ENCODE measurements at places on chromosomes 5 and 9.

DNA sequence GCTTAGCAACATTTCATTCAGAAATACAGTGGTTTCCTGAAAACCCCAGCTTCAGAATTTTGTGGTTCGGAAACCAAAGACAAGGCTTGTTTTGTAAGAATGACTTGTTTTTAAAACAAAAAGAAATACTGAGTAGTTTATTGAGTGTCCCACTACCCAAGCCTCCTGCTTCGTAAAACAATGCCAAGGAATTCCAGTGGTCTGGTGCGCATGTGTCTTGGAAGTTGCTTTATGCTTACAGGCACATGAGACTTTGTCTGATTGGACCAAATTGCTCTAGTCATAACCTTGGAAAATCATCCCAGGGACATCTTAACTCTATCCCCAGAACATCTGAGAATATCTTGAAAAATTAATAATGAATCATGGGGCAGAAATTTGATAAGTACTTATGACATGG is 77.1 kb upstream of the FST start:
- no peak for DNase-seq

DNA sequence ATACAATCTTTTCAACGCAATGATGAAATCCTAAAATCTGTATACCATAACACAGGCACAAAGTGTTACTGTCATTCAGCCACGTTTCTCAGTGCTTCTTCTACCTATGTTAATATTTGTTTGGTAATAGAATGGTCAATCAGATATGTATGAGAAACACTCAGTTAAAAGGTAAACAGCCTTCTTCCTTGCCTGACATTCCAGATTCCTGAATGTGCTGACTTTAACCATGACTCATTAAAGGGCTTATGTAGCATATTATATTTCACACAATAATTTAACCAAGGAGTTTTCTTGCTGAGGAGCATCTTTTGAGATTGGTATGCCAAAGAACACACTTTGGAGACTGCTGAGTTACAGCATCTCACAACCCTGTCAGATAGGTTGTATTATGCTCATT is 187.6 kb downstream of the CETN3 start:
- no peak for DNase-seq

DNA sequence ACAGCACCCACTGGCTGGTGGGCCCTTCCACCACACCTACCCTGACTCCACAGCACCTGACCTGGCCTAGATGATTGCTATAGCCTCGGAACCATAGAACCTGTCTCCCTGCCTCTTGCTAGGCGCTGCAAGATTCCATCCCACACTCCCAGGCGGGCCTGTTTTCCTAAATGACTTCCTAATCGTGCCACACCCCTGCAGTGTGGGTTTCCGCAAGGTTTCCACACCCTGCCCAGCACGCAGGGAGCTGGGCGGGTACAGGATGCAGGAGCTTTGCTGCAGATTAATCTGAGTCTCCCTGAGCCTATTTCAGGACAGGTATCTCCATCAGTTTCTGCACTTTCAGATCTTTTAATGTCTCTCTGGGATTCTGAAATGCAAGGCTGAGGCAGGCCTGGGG is 62.9 kb downstream of the SHB start:
- DNase-seq = no peak

DNA sequence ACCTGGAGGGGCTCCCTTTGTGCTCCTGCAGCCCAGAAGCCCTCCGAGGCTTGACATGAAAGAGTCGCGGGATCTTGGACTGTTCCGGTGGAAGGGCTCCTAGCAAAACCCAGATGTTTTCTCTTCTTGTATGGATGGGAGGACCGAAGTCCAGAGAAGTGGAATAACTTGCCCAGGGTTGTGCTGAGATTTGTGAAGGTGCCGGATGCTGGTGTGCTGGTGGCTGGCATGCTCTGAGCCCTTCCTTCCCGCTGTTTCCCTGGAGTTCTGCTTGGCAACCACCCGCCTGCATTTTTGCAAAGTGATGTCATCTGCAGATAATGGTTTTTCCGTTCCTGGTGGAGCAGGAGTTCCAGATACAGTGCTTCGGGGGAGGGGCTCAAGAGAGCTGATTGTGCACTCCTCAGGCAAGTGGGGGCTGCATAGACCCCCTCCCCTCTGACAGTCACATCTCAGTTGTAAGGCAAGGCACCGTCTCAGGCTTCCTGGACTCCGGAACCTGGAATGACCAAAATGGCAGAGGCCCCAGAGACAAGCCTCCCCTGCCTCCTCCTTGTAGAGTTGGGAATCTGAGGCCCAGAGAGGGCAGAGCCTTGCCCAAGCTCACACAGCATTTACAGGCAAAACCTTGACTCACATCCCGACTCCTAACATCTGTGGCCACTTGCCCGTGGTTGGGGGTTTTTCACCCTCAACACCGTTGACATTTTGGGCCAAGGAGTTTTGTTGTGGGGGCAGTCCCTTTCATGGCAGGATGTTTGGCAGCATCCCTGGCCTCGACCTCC is 157.0 kb downstream of the RGS3 start:
- DNase-seq = no peak

- no peak for DNase-seq
Measured at GRCh38 chr9:37430841-37431597, 8.5 kb downstream of the GRHPR start.

GRCh38 chr5:164497311-164498064 is 992.1 kb downstream of the MAT2B start:
- DNase-seq = no peak

- DNase-seq = peak; percentile 53
Measured at GRCh38 chr9:134066526-134066912, 1.3 kb downstream of the BRD3 start.

GRCh38 chr5:4128994-4129393 is 533.4 kb downstream of the IRX1 start:
- DNase-seq = no peak

DNA sequence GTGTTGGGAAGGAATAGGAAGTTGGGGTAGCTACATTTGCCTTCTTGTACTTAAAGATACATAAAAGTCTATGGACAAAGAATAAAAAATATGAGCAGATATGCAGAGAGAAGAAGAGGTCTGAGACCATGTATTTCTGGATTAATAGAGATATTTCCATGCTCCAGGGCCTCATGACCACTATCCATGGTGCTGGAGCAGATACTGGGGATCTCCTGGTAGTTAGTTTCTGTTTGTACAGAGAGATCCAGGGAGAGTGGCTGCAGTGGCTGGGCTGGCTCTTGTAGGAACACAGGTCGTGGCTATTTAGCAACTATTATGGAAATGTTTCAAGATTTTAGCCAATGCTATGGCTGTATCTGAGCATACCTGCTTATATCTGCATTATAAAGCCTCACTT is 184.2 kb upstream of the TMEM161B start:
- no peak for DNase-seq

GRCh38 chr5:77993855-77994318 is 217.7 kb upstream of the TBCA start:
- DNase-seq = no peak

GRCh38 chr5:83058726-83059125 is 18.5 kb downstream of the TMEM167A start:
- DNase-seq = no peak

DNA sequence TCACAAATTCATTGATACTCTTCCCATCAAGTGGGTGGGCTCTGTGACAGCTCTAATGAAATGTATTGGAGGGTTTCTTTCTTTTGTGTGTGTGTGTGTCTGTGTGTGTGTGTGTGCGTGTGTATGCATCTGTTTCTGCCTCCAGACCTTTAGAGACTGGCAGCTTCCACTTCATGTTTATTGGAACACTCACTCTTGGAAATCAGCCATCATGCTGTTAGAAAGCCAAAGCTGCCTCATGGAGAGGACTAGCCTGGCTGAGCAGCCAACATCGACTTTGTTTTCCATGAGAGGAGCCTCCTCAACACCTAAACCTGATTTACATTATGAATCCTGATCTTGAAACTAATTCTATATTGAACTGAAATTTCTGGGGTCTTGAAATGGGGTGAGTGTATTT is 128.5 kb upstream of the FAM174A start:
- no peak for DNase-seq

GRCh38 chr5:54194318-54194717 is 116.1 kb downstream of the ARL15 start:
- peak; percentile 4 for DNase-seq

DNA sequence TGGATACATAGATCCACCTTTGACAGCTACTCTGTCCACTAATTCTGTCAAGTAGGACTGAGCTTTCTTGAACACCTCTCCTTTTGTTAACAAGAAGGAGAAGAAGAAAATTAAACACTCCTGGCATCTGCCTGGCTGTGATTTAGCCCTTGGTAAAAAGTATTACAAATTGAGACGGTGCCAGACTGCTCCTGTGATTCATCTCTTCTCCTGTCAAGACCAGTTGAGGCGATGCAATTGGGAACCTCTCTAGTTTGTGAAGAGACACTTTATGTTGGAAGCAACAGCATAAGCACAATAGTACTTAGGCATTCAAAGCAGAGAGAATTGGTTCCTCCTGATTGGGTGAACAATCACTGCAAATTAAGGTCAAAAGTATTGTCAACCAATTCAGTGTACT is 72.7 kb downstream of the GHR start:
- no peak for DNase-seq

GRCh38 chr9:116724123-116724522 is 37.0 kb downstream of the TRIM32 start:
- DNase-seq = no peak

DNA sequence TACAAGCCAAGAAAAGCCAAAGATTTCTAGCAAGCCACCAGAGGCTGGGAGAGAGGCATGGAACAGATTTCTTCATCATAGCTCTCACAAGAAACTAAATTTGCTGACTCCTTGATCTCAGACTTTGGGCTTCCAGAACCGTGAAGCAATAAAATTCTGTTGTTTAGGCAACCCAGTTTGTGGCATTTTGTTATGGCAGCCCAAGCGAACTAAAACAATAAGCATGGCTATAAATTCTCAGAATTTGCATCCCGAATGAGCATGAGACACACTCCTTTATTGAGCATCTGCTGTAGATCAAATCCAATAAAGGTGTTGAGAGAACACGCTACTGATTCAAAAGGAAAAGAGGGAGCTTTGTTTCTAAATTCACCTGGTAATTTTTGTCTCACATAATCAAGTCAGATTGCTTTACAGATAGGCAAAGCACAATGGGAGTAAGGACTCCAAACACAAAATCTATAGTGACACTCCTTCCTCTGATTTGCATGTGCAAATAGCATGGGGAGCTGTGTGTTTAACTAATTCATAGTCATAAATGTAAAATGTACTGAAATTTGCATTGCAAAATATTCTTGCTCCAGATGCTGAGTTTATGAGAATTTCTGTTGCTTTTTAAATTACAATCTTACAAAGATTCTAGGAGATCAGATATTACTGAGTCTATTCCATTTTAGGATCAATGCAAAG is 308.7 kb downstream of the MED10 start:
- DNase-seq = no peak

GRCh38 chr5:131171276-131171810 is 599 bp downstream of the LYRM7 start:
- DNase-seq = no peak

DNA sequence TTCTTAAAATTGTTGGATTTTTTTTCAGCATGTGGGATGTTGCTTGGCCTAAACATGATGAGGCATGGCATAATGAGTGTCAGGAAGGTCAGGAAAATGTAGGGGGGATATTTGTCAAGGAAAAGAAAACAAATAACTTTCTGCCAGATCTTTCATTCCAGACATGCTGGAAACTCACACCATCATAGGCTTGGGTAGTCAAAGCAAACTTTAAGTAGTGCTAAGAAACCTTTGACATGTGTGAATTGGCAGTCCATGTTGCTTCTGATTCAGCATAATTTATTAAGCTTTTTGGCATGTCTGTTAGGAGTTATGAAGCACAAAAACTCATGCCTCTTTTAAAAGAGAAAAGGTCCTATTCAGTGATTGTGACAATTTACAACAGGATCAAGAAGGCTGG is 61.3 kb upstream of the MTAP start:
- DNase-seq = no peak

- no peak for DNase-seq
Measured at GRCh38 chr9:99850736-99851499, 29.2 kb downstream of the NR4A3 start.

GRCh38 chr5:108064302-108064701 is 317.6 kb downstream of the FBXL17 start:
- DNase-seq = no peak

- DNase-seq = no peak
Measured at GRCh38 chr9:120412425-120412951, 167.5 kb downstream of the CDK5RAP2 start.

DNA sequence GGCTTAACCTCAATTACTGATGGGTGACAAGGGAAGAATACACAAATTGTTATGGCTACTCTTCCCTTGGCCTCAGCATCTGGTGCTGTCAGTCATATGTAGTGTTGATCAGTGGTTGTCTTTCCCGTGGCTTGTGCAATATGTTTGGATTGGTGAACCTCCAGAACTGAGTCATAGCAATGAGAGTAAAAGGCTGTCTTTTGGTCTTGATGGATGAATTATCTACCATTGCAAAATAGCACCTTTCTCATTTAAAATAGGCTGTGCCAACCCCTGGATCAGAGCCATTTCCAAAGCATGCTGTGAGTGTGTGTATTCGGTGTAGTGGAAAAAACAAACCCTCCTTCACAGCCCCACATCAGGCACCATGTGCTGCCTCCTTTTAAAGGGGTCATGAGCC is 14.6 kb upstream of the F2R start:
- no peak for DNase-seq

GRCh38 chr5:1805736-1806135 is 4.5 kb downstream of the NDUFS6 start:
- no peak for DNase-seq

- DNase-seq = peak; percentile 19
Measured at GRCh38 chr9:5976674-5977397, 38.6 kb downstream of the RANBP6 start.

DNA sequence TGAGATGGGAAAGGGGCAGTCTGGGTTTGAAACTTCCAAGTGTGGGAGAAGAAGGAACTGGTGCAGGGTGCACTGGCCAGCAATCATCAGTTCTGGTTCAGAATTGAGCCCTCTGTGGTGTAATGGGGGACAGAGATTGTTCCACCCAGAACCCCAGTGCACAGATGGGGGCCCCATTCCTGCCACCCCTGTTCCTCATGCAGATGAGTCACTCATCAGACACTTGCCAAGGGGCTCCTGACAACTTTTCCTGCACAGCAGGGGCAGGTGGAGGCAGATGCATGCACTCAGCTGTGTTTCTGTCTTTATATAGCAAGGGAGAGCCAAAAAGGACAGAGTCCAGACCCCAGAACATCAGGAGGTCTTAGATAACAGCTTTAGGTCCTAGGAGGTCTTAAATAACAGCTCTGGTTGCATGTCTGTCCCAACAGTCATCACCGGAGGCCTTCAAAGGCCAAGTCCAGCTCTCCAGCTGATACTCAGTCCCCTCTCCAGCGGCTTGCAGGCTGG is 252.9 kb downstream of the HSPA4 start:
- no peak for DNase-seq

- DNase-seq = no peak
Measured at GRCh38 chr9:96161819-96162218, 140.2 kb downstream of the HSD17B3 start.

DNA sequence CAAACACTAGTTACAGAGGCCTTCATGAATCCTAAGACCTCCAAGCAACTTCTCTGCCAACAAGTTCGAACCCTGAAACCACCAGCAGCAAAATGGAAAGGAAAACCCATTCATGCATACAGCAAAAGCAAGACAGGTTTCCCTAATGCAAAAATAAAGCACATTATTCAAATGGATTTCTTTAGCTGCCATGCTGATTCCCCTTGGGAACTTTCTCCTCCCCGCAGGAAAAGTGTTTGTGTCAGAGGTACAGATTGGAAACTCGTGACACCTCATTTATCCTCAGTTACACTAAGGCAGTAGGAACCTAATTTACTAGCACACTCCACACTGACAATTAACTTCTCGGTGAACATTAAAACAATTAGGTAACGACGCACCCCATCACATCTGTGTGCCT is 63.4 kb downstream of the TLE1 start:
- no peak for DNase-seq

All from GM13977 (cell line).